ENCODE measurements at places on chromosomes 12 and 14.

- DNase-seq, result no peak
These were observed 17.5 kb upstream of the ATF1 start for GRCh38 chr12:50746431-50746830.

GRCh38 chr12:112007945-112008344 lies 5.0 kb downstream of the TMEM116 start:
- no peak for DNase-seq

GRCh38 chr14:76908834-76909233 lies 82.6 kb downstream of the LRRC74A start:
- DNase-seq, result peak; percentile 93

GRCh38 chr14:71138448-71139293 lies 231.4 kb downstream of the PCNX1 start:
- peak; percentile 54 for DNase-seq

- peak; percentile 67 for DNase-seq
These were observed 22.3 kb upstream of the P2RX7 start for GRCh38 chr12:121110211-121110940.

GRCh38 chr12:26648584-26648983 lies 184.4 kb downstream of the ITPR2 start:
- no peak for DNase-seq

DNA sequence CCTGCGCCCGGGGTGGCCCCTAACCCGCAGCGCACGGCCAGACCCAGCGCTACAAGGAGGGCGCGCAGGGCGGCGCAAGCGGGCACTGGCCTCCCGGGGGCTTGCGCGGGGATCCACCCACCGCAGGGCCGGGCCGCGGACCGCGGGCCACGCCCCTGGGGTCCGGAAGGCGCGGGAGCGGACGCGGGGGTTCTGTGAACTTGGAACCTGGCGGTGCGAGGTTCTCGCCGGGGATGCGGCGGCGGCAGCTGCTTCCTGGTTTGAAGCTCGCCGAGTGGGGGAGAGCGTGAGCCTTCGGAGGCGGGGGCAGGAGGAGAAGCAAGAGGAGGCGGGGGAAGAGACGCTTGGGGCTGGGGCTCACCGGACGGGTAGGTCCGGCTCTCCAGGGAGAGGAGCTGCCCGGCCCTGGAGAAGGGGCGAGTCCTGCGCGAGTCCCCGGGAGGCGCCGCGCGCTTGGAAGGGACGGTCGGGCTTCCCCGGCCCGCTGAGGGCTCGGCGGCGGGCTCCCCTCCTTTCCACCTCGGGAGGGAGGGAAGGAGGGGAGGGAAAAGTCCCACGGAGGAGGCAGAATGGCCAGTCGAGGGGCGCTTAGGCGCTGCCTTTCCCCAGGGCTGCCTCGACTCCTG lies at the start of gene PRKCH:
TSS of gene PRKCH (plus strand) at position 195 of the 626 bp plus-strand sequence. CDS start 523 bp downstream, outside the sequence.
- DNase-seq, result peak; percentile 86

- DNase-seq, result no peak
These were observed 9.9 kb upstream of the SLC38A2 start for GRCh38 chr12:46382408-46382963.
